ENCODE measurements at places on chromosomes 6 and 20.

GRCh38 chr20:59824711-59825562 is 108.5 kb downstream of the SYCP2 start:
- DNase-seq, result no peak

- no peak for DNase-seq
These were observed 92.7 kb downstream of the L3MBTL3 start for GRCh38 chr6:130111031-130111430.

GRCh38 chr6:7025861-7026260 is 81.9 kb upstream of the RREB1 start:
- no peak for DNase-seq

DNA sequence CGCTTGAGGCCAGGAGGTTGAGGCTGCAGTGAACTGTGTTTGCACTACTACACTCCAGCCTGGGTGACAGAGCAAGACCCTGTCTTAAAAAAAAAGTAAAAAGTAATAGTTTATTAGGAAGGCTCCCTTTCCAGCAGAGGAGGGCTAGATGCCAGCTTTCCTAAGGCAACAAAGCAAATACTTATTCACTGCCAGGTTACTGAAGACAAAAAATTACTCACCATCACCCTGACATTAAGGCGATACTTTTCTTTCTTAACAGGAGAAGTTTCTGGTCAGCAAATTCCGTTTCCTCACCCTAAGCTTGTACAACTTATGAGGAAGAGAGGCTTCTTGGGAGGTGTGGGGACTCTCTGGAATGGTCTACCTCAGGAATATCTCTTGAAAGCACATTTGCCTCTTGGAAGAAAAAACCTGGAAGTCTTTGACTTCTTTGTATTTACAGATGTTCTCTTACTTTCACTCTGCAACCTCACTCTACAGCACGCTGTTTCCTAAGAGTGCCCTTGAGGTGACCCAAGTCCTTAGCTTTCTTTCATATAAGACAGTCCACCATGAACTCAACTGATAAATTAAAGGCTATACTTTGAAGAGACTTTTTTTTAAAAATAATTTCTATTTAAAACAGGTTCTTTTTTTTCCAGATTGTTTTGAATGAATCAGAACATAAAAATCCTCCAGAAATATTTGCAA is 52.9 kb upstream of the TRAF3IP2 start:
- no peak for DNase-seq

GRCh38 chr6:20223141-20223540 is 10.9 kb upstream of the MBOAT1 start:
- DNase-seq, result no peak

DNA sequence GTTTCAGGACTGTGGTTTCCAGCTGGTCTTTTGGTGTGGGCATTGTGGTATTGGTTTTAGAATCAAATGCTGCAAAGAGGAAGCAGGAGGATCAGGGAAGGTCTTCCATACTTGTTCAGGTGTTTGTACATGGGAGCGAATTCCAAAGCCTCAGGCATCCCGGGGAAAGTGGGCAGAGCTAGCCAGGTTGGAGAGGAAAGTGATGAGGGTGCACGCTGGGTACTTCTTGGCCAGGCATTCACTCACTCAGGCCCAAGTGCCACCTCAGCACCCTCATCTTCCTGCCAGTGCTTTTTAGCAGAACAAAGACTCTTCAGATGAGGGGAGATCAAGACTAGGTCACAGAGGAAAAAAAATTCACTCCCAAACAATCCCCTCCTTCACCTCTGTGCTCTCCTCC is 241.1 kb upstream of the TBX18 start:
- DNase-seq, result no peak

GRCh38 chr20:59177266-59178250 is 13.9 kb downstream of the ZNF831 start:
- no peak for DNase-seq

- no peak for DNase-seq
These were observed 9.9 kb downstream of the PROCR start for GRCh38 chr20:35181731-35182130.

GRCh38 chr6:12296255-12296573 is 6.1 kb downstream of the EDN1 start:
- DNase-seq, result no peak

DNA sequence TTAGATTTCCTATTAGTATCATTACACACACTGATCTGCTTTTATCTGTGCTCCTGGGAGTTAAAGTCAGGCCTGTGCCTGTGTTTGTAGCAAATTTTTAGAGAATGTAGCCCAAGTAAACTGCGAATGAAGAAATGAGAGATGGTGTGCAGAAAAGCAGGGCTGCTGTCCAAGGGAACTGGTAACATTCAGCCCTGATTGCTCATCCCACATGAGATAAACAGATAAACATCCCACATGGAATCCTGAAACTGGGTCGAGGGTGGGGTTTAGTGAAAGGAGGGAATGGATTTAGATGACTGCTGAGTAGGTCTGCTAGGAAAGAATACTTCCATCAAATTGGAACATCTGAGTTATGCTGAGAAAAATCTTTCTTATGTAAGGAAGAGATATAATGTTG is 69.1 kb downstream of the GRIK2 start:
- no peak for DNase-seq

Data from stimulated activated CD4-positive, alpha-beta T cell treated with anti-CD3 and anti-CD28 coated beads, TNF-alpha, amount 100 ng/mL, for 48 hours (primary cell).